ENCODE measurements at places on chromosomes 5 and 9. TPM values are rescaled to one million over a fixed set of nuclear protein-coding genes. Genes with fewer than 3 reads are reported as not detected.

Gene ZBTB34
- 25.7 TPM for total RNA-seq

Gene CCDC69
- total RNA-seq, result 5.5 TPM

Gene FBXL7
- total RNA-seq, result 17.1 TPM

Gene SLC25A2
- total RNA-seq, result not detected
